ENCODE measurements at places on chromosomes 7 and 10. TPM values are rescaled to one million over a fixed set of nuclear protein-coding genes. Genes with fewer than 3 reads are reported as not detected.

CALN1 gene
- not detected for total RNA-seq

ACSM6 gene
- total RNA-seq = not detected

AMZ1 gene
- total RNA-seq = not detected

CDK14 gene
- total RNA-seq = 1.2 TPM

COL1A2 gene
- not detected for total RNA-seq

CFAP46 gene
- total RNA-seq = 2.1 TPM

Data from NCI-H460 (cell line).